ENCODE measurements at places on chromosomes 5 and 9.

GRCh38 chr9:111668026-111668573, 6.7 kb downstream of the GNG10 start:
- DNase-seq: no peak

GRCh38 chr5:97355775-97356174, 172.7 kb upstream of the RIOK2 start:
- DNase-seq: no peak

DNA sequence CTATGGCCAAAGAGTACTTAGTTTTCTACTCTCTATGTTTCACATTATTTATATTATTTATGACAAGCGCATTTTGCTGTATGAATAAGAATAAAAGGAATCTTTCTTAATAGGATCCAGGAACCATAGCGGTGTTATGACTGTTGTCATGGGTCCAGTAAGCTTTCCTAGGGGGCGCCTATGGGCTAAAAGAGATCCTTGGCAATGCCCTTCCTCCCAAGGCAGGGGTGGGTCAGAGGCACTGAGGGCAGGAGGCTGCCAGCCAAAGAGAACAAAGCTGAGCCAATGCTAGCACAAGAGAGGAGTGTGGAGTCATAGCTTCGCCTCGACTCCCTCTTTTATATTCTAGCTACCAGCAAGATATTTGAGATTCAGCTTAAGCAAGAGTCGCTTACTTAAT, 98.4 kb upstream of the GNAQ start:
- no peak for DNase-seq

DNA sequence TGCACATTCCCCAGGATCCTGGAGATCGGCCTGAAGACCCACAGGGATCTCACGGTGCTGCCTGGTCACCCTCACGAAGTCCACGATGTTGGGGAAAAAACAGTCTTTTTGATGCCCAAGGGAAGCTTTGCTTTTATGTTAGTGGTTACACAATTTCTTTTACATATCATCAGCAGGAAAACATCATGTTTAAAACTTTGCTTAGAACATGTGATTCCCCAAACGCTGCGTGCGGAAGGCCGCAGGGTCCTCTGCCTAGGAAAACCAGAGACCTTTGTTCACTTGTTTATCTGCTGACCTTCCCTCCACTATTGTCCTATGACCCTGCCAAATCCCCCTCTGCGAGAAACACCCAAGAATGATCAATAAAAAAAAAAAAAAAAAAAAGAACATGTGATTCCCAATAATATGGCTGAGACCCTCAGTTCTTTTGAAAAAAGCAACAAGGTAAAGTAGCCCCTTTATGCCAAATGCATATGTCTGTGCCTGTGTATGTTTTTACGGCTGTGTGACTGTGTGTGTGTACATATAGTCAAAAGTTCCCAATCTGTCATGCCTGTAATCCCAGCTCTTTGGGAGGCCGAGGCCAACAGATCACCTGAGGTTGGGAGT, 11.5 kb upstream of the AGPAT2 start:
- no peak for DNase-seq

- no peak for DNase-seq
These were observed 544 bp downstream of the FNBP1 start for GRCh38 chr9:130042406-130042884.

DNA sequence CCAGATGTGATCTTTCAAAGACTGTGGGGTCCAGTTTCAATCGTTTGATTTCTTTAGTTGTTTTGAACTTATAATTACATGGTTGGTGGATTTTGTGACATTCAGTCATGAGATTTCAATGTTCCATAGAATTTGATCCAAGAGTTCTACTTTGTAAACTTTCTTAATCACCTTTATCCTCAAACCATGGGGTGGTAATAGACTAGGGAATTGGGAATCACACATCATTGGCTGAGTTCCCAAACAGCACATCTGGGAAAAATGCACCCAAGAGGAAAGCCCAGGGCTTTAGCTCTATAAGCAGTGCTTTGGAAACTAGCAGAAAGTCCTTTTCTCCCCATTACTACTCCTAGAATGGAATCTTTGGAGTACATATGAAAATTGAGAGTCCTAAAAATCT, 177.6 kb downstream of the NNT start:
- no peak for DNase-seq

- DNase-seq: no peak
These were observed 1.0 kb upstream of the FBXW11 start for GRCh38 chr5:172007175-172008110.

DNA sequence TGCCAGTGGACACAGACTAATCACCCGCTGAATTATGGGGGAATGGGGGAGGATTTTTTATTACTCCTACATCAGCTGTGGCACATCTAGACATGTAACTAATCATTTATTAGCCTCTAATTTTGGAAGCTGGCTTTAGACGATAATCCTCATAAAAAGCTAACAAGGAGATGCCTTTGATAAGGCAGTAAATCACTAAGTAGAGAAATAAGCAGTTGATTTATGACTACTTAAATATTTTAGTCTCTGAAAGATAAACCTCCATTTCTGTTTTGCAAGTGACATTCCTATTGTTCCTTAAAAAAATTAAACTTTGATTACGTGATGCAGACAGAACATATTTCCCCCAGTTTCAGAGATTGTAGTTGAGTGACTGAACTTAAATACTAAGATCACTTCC, 206.4 kb upstream of the CDKN2B start:
- no peak for DNase-seq

- no peak for DNase-seq
These were observed 59.7 kb downstream of the ZNF618 start for GRCh38 chr9:113935677-113936380.

DNA sequence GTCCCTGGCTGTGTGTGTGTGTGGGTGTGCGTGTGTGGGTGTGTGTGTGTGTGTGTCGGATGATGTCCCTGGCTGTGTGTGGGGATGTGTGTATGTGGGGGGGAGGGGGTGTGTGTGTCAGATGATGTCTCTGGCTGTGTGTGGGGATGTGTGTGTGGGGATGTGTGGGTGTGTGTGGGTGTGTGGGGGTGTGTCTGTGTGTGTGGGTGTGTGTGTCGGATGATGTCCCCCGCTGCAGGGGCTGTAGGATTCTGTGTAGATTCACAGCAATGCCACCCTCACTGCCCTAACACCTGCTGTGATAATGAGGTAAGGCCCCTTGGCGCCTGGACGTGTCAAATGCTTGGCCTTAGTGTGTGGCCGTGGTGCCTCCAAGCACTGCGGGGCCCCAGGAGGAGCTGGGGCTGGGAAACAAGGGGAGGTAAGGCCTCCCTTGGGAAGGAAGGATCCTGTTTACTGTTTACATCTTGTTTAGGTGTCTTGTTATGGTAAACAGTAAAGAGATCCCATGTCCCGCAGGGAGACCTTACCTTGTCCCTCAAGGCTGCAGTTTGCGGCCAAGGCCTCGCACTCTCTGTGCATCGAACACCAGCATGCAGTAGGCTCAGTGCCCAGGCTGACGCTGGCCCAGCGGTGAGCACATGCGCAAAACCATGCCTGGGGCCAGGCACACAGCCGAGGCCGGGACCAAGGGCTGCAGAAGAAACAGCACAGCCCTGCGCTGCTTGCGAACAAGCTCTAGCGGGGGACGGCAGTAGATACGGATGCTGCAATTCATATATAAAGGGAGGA, 24.1 kb downstream of the AHRR start:
- DNase-seq: no peak

DNA sequence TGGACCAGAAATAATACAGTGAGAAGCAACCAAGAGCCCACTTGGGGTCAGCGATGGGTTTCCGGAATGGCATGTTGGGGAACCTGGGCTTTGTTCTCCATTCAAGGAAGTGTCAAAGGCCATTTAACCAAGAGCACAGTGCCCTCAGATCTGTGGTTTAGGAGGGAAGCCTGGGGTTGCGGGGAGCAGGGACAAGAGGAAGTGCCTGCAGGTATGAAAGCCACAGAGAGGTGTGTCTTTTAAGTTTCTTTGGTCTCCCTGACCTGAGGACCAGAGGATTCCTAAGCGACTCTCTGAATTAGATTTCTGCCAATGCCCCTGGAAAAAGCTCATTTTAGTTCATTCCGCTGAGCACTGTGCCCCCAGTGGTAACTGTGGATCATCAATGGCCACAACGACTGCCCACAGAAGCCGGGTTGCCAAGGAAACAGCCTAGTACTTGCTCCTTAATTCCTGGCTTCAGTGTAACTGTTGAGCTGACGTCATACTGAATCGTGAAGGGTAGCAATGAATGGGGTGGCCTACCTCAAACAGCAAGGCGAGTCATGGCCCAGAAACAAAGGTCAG, 107.3 kb upstream of the SPIN1 start:
- DNase-seq: no peak

GRCh38 chr5:177312649-177313181, 1.0 kb upstream of the MXD3 start:
- DNase-seq: no peak

GRCh38 chr5:36877667-36878391, 1.3 kb downstream of the NIPBL start:
- DNase-seq: no peak

- DNase-seq: no peak
These were observed 1068.5 kb upstream of the COX7C start for GRCh38 chr5:85549229-85549628.

DNA sequence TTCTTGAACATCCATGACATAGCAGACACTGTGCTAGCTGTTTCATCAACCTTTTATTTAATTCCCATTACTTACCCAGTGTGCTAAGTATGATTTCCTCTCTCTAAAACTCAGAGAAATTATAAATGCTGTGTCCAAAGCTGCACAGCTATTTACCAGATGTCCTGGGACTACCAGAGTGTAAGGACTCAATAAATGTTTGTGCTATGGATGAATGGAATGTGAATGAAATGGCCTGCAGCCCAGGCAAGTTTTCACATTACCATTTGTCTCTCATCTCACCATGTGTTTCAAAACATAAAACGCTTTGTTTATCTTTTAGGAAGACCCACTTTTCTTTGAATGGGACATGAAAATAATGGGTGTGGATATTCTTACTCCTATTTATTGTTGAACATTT, 96.2 kb downstream of the ARHGEF28 start:
- no peak for DNase-seq

- no peak for DNase-seq
These were observed 311.5 kb downstream of the COX7C start for GRCh38 chr5:86929123-86929766.

DNA sequence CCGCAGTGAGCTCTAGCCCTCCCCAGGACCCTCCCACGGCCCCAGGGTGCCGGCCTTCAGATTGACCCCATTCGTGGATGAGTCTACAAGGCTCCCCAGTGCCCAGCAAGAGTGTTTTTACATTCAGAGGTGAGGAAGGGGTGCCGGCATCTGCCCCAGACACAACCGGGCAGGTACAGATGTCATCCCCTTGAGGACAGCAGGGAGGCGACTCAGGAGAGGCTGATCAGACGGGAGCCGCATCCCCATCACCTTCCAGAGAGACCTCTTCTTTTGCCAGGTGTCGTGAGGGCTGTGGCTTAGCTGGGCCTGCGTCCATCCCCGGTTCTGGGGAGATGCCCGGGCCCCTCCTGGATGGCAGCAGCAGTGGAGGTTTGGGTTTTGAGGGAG, 4.3 kb upstream of the LRRC14B start:
- no peak for DNase-seq

DNA sequence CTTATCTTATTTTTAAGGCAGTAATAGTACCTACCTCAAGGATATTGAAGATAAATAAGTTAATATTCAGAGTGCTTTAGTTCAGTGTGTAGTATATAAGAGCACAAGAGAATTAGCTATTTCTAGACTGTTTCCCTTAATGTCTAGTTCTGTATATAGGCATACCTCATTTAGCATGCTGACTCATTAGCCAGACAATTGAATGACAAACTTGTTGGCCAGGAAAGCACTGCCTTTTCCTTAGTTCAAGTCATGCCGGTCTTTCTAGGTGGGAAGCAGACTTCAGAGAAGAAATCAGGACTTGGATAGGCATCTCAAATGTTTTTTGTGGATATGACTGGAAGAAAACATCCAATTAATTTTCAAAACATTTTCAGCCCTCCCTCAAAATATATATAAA, 3.2 kb upstream of the FBXO4 start:
- no peak for DNase-seq

DNA sequence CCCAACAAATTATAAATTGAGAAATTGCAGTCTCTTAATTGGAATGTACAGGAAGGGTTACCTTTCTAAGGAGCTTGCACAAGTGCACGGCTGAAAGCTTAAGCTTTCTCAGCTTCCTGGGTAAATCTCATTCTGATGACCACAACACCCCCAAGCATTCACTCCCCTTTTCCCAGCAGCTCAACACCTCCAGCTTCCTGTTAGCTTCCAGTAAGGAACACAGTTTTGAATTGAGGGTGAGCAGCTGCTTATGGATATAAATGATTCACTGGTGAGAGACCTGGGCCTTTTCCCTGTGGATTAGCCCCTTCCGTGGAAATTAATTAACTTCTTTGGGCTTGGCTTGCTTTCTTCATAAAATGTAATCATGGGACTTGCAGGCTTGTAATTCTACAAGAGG, 101.2 kb downstream of the SLC28A3 start:
- no peak for DNase-seq
